ENCODE measurements at places on chromosomes 16 and 17.

- DNase-seq = no peak
Observed at GRCh38 chr16:4517812-4518680, 20.5 kb downstream of the CDIP1 start.

DNA sequence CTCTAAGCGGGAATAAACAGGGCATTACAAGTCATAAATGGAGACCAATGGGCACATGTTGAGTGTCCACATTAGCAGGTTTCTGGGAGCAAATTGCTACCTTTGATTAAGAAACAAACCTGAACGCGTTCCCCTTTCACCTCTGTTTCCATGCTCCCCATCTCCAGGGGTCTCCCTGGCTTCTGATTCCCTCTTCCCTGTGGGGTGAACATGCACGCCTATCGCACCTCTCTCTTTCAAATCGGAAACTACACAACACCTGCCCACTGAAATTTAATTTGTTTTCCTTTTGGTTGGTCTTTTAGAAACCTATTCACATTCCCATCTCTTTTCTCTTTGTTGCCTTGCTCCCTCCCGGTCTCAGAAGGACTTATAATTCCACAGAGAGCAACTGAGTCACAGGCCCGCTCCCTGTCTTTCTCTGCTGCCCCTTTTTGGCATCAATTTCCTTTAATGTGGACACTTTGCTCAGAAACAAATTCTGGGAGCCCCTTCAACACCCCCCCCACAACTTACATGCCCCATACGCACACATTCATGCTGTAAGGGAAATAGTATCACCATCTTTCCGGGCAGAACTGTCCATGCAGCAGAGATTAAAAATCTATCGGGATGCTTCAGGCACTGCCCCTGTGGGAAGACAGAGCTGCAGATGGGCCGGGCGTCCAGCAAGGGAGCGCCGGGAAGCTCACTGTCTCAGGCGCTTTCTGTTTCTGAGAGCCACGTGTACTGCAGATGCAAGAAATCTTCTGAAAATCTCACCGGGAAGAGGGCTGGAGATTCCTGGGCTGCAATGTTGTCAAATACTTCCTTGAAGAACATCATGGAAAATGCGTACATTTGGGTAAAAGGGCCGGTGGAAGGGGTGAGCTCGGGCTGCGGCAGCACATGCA is 7.2 kb upstream of the FOXF1 start:
- DNase-seq = no peak

DNA sequence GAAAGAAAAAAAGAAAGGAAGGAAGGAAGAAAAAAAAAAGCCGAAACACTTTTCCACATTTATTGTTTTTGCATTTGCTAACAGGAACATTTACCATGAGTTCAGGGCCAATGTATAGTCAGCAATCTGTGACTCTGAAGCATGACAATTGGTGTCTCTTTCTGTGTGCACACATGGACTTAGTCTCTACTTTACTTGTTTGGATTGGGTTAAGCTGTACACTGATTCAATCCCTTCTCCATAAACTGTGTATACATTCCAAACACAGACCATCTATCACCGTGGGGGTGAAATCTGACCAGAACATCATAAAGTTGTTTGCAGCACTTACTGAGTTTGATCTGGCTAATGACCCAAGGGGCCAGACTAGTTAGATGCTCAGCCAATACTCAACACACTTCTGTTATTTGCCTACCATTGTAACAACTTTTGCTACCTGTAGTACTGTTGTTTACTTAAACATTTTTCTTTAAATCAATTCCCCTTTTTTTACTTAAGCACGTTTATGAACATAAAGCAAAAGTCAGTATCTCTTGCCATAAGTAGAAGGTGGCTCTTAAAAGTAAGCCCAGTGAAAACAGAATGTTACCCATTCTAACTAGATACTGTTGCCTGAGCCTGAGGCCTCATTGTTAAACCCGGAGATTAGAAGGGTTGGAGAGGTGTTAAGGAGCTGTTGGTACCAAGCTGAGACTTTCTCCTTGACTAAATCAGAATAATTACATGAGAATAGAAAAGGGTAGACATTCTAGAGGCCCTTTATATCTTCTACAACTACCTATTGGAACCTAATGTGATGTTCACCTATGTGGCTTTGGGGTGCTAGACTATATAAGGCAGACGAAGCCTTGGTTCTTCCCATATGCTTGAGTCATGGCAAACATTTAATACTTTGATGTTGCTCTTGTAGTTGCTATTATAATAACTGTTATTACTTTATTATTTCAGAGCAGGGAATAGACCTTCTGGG is 41.8 kb downstream of the SCNN1B start:
- DNase-seq = no peak

GRCh38 chr17:15319452-15320010 is 21.9 kb downstream of the TEKT3 start:
- DNase-seq = no peak

GRCh38 chr16:23858542-23858941 is 22.8 kb downstream of the PRKCB start:
- DNase-seq = no peak

GRCh38 chr17:75241143-75241430 is 20.3 kb downstream of the GGA3 start:
- DNase-seq = no peak

- no peak for DNase-seq
Observed at GRCh38 chr17:2050300-2051060, 4.4 kb upstream of the HIC1 start.

- DNase-seq = no peak
Observed at GRCh38 chr16:83198977-83199376, 572.2 kb downstream of the CDH13 start.

DNA sequence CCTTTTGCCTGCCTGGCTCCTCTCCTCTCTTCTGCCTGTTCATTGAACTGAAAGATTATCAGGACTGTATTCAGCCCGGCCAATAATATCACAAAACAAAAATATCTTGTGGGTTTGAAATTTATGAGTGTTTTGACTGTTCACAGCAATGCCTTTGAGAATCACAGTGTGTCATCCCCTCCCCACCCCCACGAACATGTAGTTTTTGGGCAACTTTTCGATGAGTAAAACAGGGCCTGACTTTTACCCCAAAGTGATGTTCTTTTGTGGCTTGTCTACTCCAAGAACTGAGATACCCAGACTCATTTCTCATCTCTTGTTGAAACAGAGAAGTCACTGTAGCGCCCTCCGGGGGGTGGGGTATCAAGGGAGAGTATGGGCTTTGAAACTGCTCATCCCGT is 675.7 kb downstream of the WWOX start:
- DNase-seq = no peak

GRCh38 chr17:65627108-65627507 is 65.7 kb upstream of the AXIN2 start:
- DNase-seq = no peak

DNA sequence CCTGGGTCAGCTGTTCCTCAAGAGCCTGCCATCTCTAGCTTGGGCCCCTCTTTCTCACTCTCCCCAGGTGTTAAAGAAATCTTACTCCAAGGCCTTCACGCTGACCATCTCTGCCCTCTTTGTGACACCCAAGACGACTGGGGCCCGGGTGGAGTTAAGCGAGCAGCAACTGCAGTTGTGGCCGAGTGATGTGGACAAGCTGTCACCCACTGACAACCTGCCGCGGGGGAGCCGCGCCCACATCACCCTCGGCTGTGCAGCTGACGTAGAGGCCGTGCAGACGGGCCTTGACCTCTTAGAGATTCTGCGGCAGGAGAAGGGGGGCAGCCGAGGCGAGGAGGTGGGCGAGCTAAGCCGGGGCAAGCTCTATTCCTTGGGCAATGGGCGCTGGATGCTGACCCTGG is 6.8 kb downstream of the CNP start:
- no peak for DNase-seq

DNA sequence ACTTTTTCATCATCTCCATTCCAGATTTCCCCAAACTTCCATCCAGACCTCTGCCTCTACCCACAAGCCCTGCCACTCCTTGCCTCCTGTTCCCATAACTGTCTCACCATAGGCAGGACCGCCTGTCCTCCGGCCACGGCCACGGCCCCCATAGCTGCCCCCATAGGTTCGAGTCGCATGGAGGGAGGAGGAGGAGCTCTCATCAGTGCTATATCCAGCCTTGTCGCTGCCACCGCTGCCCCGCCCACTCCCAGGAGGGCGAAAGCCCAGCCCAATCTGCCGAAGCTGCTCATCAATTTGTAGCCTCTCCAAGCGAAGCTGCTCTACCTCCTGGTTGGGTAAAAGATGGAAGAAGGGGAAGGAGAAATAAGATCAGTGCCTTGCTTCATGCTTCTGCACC is 3.4 kb upstream of the SOX15 start:
- no peak for DNase-seq

DNA sequence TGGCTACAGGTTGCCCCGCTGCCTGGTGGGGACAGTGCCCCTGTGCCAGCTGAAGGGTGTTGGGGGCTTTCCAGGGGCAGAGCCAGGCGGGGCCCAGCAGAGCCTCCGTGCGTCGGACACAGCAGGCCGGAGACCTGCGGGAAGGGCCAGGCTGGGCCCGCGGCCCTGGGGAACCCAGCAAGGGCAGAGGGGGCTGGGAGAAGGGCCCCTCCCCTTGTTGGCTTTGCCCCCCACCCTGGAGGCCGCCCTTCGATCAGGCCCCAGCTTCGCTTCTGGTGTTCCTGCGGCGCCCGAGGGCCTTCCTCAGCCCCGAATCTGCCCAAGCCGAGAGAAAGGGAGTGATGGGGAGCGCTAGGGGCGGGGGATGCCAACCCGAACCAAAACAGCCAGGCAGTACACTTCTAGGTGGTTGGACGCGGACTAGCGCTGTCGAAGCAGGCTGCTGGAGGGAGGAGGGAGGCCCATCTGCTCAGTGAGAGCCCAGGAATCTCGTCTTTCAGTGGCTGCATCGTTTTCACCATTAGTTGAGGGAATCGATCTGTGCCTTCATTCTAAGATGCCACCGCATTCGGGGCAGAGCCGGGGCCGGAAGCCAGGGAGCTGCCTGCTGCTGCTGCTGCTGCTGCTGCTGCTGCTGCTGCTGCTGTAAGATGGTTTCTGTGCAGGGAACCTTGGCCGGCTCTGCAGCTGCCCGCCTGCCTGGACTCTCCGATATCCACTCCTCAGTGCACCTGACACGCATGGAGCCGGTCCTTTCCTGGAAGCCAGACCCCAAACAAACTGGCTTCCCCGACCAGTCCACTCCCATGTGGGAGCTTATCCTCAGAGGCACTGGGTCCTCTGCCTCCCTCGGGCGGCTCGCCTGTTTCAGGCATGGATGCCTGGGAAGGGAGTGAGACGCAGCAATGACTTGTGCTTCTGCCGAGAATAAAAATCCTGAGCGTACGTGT is 1.7 kb downstream of the JPH3 start:
- DNase-seq = no peak

- no peak for DNase-seq
Observed at GRCh38 chr17:1588821-1589585, 26.4 kb upstream of the PITPNA start.

DNA sequence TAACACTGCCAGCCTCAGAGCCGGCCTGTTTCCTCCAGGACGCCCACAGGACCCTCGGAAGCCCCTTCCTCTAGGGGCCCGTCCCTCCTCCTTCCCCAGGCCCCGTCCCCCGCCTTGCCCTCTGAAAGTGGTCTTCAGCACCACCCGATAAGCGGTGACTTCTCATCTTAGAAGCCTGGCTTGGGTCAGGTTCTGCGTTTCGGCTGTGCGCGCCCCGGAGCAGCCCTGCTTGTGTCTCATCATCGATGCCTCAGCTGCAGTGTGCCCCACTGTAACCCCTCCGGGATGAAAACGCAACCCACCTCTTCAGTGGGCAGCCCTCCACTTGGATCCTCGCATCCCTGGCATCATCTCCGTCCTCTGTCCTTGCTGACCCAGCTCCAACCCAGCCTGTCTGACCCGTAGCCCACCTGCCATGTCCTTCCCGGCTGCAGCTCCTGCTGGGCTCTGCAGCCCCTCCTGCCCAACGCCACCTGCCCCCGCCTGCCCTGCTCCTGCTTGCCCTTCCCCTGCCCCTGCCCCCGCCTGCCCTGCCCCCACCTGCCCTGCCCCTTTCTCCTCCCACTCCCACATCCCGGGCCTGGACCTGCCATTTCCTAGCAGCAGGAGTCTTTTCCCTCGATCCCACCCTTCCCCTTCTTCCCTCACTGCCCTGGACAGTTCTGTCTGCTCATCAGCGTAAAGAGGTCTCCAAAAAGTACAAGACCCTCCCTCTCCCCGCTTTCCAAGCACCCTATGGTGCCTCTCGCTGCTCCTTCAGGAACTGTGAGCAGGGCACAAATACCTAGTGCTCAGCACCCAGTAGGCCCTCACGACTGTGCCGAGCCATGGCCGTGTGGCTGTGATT is 112.5 kb upstream of the CHMP6 start:
- no peak for DNase-seq
